GM19239 (cell line): ENCODE measurements at places on chromosomes 11 and 22.

DNA sequence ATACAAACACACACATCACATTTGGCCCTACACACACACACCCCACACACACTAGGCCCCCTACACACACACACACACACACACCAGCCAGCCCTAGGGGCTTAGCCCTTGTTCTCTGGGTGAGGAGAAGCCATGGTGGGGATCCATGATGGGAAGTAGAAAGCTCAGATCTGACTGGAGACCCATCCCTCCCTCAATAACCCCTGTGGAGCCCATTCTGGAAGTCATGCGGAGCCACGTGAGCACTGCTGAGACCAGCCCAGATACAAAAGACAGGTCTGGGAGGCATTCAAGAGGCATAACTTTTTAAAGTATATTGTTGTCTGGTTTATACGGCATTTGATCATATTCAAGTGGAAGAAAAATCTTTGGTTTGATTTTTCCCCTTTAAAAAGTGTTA, 448.5 kb downstream of the SOX6 start:
- DNase-seq, result no peak

DNA sequence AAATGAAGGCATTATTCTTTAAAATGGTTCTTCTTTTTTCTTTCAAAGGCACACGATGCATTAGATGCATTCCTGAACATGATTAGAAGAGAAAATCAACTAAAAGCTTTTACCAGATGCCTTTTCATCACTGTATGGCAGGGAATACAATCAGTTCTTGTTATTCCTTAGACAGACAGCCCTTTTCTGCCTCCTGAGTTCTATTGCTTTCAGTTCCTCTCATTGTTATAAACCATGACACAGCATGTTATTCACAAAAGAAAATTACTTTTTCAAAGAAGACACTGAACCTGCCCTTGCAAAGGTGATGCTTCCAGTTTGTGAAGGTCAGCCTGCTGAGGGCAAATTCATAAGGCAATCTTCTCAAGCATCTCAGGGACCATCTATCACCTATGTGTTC, 70.1 kb downstream of the FAM181B start:
- no peak for DNase-seq

DNA sequence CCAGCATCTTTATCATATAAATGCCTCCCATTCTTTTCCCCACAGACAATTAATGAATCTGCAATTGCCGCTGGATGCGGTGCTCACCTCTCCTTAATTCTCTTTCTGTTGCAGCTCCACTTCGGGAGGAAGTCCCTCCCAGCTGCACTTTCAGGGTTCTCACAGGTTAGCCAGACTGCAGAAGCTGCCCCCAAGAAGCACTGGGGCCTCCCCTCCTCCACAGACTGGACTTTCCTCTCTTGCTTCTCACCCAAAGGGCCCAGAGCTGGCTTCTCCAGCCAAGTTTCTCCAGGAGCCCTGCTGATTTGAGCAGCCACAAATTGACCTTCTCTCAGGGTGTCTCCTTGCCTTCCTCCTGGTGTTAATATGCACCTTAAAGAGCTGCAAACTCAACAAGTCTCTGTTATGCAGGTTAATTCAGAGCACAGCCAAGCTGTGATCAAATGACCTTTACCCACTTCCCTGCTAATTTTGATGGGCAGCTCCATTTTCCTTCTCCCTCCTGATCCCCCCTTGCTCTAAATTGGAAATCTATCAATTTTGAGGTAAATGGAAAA, 298.9 kb downstream of the BUD13 start:
- no peak for DNase-seq

DNA sequence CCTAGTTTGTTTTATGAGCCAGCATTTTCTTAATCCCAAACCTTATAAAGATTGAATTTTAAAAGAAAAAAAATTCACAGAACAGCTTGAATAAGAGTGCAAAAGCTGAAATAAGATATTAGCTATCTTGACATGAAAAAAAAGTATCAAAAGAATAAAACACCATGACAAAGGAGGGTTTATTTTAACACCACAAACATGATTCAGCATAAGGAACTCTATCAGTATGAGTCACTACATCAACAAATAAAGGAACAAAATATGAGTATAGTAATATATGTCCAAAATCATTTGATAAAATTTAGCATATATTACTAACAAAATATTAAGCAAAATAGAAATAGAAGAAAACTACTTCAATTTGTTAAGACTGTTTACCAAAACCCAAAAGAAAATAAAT, 9.6 kb upstream of the LMO1 start:
- DNase-seq, result no peak

DNA sequence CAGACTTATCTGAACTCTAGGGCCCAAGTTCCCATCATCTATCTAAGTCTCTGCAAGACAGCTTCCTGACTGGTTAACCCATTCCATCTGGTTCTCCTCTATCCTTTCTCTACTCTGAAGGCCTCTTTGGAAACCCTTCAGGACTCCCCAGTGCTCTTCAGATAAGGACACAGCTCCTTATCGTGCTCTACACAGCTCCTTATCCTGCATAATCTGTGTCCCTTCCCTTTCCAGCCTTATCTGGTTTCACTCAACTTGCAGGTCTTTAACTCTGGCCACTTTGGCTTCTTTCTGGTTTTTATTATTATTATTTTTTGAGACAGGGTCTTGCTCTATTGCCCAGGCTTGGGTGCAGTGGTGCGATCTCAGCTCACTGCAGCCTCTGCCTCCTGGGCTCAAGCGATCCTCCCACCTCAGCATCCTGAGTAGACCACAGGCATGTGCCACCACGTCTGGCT, 10.6 kb downstream of the ENDOD1 start:
- DNase-seq, result no peak

GRCh38 chr11:130773244-130773820, 142.9 kb downstream of the SNX19 start:
- DNase-seq, result no peak

GRCh38 chr11:67119585-67120391, 725 bp downstream of the KDM2A start:
- peak; percentile 28 for DNase-seq

- DNase-seq, result no peak
Observed at GRCh38 chr11:114159802-114160632, 100.5 kb downstream of the ZBTB16 start.

DNA sequence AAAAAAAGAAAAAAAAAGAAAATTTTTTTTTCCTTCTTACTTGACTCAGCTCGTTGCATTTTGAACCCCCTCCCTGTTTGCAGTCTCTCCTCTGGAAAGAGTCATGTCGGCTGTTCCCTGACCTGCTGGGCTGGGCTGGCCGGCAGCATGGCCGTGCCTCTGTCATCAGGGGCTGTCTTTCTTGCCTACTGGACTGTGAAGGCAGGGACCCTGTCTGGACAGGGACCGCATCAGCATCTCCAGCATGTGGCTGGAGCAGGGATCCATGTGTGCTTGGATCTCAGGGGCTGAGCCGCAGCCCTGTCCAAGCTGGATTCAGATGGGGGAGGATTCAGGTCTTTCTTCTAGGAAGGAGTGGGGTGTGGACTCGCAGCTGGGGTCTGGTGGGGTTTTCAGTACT, 15.5 kb downstream of the FBLN1 start:
- no peak for DNase-seq

GRCh38 chr22:25054943-25055511, 102.5 kb downstream of the KIAA1671 start:
- DNase-seq, result no peak

DNA sequence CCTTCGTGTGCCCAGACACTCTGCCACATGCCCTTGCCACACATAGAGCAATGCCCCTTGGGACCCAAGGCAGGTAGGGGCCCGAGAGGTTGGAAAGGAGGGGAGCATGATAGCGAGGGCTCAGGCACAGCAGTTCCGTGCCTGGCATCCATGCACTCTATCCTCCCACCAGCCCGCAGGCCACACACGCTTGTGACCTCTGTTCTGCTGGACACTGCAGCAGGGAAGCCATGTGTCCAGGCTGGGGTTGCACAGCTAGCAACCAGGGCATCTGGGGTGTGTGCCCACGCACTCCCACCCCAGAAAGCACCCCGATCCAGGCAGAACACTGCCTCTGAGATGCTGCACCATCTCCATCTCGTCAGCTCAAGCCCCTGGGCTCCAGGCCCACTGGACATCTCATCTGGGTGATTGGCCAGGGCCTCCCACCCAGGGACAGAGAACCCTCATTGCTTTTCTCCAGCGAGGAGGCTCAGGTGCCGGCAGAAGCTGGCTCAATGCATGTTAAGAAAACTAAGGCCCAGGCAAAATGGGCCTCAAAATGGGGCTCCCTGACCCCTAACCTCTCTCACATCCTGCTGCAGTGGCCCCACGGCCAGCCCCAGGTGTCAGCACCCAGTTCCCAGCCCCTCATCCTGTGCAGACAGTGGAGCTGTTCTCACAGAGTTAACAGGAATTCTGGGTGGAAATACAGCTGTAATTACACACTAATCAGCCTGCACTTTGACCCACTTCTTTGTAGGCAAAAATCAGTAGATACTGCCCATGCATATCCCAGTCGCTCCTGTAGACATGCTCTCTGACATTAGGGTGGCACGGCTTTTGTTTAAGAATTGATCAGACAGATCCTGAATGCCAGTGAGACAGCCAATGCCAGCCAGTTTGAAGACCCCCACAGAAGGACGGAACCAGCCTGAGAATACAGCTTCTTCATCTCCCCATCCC, 173.9 kb upstream of the B3GAT1 start:
- DNase-seq, result no peak

- DNase-seq, result no peak
Observed at GRCh38 chr11:44226945-44227344, 83.0 kb downstream of the ALX4 start.

- no peak for DNase-seq
Observed at GRCh38 chr11:3171931-3172560, 6.9 kb upstream of the OSBPL5 start.

- DNase-seq, result no peak
Observed at GRCh38 chr22:25091458-25091857, 108.2 kb upstream of the CRYBB3 start.

DNA sequence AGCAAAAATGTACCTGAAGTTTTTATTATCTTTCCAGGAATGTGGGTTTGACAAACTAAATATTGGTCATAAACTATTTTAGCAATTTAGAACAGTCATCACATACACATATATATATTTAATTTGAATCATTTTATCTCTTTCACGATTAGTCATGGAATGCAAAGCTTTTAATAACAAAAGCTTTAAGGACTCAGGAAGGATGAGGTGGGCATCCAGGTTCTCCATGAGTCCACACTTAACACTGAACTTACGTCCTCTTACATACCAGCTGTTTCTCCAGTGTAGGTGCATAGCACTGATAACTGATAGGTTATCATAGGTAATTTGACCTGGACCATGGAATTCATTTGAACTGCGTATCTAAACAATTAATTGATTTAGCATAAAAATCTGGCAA, 28.1 kb upstream of the GNAZ start:
- no peak for DNase-seq

DNA sequence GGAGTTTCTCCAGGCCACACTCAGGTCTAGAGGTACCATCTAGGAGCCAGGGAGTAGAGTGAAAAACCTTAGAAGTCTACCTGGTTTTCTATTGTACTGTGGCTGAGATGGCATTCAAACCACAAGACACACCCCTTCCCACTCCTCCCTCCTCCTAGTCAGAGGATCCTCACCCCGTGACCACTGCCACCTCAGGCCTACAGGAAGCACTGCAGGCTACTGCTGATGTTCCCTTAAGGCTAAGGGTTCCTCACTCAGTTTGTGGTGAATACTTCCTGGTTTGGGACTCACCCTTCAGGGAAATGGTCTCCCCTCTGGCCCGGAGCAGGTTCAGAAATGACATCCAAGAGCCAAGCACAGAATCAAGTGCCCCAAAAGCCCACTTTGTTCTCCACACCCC, 1293.9 kb downstream of the JRKL start:
- DNase-seq, result no peak

DNA sequence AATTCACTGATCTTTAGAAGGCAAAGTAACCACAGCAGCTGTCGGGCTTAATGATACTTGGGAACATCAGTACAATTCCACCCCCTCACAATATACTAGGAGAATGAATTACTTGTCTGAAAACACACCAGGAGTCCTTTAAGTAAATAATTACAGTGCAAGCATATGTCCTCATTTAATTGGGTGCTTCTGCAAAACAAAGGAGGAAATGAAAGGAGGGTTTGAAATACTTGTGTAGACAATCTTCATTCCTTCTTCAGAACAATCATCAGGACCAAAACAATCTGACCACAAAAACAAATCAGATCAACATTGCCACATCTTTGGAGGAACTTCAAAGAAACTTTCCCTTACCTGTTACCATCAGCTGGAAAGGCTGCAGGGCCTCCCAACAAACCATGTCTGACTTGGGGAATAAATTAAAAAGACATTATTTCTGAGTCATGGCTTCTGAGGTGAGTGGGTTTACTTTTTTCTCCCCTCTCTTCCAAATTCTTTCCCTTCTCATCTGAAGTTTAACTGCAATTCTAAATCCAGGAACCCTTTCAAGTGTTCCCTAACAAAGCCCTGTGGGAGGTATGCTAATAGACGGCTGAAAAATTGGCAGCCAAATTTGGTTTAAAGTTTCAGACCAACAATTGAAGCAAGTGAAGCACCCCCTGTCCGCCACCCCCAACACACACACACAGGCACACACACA, 12.5 kb upstream of the CCDC117 start:
- no peak for DNase-seq

DNA sequence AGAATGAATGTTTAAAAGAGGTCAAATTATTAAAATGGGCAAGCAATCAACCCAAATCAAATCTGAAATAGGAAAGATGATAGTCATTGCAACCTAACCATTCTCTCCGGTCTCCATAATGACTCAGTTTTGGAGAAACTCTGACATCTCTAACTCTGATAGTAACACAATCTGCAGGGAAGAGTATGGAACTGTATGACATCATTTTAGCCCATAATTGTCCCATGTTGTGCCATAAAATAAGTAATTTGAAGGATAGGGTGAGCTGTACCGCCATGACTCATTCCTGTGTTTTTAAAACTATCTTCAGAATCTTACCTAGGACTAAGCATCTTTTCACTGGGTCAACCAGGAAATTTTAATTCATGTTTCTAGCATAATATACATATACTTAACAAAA, 350.8 kb downstream of the DLG2 start:
- no peak for DNase-seq

DNA sequence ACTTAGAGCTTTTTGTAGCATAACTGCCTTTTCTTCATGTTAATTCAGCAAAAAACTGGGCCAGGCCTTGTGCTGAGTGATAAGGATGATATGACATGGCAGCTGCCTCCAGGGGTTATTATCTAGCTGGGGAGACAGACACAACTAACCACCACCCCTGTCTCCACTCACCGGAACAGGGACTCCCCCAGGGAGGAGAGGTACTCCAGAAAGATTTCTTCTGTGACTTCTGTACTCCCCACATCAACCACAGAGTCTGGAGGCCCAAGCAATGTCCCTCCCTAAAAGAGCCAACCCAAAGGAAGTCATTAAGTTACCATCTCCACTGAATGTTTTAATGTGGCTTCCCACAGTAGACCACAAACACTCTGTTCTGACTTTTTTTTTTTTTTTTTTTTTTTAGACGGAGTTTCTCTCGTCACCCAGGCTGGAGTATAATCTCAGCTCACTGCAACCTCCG, 14.3 kb upstream of the PMM1 start:
- DNase-seq, result peak; percentile 58

DNA sequence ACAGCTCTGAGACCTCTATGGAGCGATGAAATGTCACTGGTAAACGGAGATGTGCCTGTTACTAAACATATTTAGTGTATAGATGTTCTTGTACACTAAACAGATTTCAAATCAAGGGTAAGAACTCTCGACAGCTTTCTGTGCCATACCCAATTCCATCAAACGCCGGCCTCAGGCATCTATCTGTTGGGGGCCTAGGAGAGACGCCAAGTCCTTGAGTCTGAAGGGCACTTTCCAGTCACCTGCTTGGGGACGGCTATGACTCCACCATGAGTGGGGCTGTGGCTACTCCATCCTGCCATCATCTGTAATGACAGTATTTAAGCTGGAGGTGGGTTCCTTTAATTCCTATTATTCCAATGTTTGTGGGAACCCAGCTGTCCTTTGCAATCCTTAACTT, 87.8 kb downstream of the SHANK2 start:
- no peak for DNase-seq

- DNase-seq, result no peak
Observed at GRCh38 chr11:74577624-74578396, 14.6 kb upstream of the POLD3 start.
